ENCODE measurements at places on chromosomes 11 and 22.

GRCh38 chr22:37601540-37602442, 6.8 kb upstream of the GGA1 start:
- no peak for DNase-seq

DNA sequence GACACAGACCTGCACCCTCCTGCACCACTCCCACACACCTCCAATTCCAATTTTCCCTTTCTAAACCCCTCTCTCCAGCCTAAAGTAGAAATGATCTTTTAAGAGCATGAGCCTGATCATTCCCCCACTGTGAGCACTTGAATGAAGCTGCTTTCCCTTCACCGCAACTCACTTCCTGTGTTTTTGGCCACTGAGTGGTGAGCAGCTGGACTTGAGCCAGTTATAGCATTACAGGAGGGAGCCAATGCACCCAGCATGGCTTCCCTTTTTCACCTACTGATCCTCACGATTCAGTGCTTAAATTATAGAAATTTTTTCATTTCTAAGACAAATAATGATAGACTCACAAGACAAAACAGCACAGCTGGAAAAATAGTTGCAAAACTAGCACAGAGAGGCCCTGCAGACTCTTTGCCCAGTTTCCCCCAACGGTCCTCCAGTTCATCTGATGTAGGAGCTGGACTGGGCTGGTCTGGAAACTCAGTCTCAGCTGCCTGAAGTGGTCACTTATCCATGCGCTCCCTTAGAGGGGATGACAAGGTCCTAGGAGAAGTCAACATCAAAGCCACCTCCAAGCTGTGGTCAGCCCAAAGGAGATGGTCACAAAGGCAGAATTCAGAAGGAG, 9.7 kb upstream of the APOL4 start:
- no peak for DNase-seq

DNA sequence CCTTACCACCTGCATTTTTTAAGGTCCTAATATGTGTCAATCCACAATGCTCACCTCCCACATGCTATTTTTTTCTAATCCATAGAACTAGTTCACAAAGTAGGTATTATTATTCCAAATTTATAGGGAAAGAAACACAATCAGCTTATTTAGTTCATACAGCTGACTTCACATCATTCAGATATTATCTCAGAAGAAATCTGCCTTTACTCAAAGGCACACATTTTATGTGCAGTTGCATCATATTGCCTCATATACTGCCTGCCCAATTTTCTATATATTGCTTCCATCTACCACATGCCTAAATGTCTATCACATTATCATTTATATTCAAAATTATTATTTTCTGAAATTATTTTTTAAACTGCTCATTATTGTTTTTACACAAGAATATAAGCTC, 88.7 kb upstream of the LUZP2 start:
- no peak for DNase-seq

- no peak for DNase-seq
Observed at GRCh38 chr11:115848611-115849010, 344.4 kb upstream of the CADM1 start.

DNA sequence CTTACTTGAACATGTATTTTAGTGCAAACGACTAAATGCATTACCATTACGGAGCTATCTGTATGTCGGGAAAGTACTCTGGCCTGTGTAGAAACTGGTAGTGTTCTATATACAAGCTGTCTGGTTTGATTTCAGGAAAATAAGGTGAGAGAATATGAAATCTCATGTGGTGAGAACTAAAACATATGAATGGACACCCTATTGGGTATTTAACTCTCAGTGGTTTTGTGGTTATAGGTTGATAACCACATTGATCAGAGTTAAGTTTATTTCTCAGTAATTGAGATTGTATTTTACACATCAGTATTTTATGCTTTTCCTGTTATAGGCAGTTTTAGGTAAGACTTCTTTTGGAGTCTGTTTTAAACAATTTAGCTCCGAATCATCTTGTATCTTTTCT, 10.4 kb downstream of the ANO5 start:
- DNase-seq: no peak

GRCh38 chr22:37659897-37660708, 1.6 kb downstream of the PDXP start:
- no peak for DNase-seq

DNA sequence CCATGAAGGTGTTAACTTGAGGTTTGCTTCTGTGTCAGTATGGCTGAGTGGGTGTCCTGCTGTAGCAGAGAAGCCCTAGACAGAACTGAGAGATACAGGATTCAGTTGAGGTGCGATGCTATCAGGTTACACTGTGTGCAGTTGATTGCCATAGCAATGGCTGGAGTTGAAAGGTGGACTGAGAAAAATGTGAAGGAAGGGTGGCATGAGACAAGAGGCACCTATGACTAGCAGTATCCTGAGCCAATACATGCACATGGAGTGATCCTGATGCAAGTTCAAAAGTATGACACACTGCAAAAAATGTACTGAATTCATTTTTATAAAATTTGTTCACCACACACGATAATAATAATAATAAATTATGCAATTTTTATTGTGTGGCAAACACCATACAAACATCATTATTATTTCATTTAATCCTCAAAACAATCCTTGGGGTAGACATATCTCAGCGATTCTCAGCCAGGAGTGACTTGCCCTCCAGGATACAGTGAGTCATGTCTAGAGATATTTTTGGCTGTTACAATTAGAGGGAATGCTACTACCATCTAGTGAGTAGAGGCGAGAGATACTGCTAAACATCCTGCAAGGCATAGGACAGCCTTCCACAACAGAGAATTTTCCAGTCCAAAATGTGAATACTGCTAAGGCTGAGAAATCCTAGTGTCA, 3.9 kb upstream of the PIWIL4 start:
- DNase-seq: peak; percentile 18

- no peak for DNase-seq
Observed at GRCh38 chr22:19680287-19680881, 33.9 kb upstream of the SEPTIN5 start.

- no peak for DNase-seq
Observed at GRCh38 chr11:125057693-125058016, 5.5 kb upstream of the SLC37A2 start.

- no peak for DNase-seq
Observed at GRCh38 chr11:67252831-67253239, 13.4 kb upstream of the GRK2 start.

DNA sequence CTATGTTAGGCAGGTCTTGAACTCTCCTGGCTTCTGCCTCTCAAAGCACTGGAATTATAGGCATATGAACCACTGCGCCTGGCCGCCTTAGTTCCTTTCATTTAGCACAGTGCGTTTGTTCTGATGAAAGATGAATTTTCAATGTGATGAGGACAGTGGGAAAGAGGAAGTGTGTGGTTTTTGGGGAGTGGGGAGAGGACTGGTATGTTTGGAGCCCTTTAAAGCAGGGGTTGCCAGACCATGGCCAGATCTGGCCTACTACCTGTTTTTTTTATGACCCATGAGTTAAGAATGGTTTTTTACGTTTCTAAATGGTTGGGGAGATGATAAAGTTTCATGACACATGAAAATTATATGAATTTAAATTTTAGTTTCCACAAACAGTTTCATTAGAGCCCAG, 12.5 kb downstream of the ATXN10 start:
- no peak for DNase-seq
